NCI-H1694 treated with DMSO at 0.1 percent for 48 hours (cell line): ENCODE measurements at places on chromosomes 16 and 17.

GRCh38 chr17:32191306-32191705 lies 49.0 kb downstream of the RHOT1 start:
- DNase-seq, result no peak

DNA sequence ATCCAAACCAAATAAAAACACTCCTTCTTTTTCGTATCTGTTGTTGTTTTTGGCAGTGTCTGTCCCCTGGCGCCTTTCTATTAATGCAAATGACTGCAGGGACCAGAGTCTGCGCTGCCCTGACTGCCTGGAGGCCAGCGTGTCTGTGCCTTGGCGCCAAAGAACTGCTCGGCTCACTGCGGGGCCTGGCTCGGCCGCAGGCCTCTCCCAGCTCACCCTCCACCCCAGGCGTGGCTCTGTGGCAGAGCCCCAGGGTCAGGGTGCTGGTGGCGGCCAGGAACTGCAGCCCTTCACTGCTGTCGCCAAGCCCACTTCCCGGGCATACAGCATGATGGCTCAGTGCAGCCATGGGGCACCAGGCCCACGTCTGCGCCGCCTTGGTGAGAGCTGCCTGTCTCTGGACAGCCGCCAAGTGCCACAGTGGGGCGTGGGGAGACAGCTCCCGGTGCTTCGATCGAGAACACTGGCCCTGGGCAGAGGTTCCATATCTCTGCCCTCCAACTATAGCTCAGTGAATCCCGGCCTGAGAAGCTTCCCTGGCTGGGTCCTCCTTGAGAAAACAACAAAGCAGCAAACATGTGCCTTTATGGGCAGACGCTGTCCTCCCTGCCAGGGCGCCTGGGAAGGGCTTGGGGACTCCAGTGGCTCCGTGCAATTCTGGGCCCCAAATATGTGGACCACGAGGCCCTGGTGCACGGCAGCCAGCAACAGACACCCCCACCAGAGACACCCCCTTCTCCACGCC lies 11.1 kb downstream of the CANT1 start:
- peak; percentile 21 for DNase-seq

DNA sequence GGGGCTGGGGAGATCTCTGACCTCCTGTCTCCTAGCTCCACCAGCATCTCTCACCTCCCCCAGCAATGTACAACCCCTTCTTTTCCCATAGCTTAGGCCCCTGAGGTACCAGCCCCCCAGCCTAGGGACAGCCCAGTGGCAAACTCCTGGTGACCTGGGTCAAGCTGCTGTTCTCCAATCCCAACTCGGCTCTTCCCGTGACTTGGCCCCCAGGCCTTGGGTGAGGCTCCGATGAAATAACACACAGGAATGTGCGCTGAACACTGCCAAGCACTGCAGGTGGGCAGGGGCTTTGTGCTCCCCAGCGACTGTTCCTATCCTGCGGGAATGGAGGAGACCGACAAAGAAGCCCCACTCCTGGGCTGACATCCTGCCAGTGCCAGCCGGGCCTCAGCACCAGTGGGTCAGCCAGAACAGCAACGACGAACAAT lies 63.7 kb upstream of the AMZ2 start:
- DNase-seq, result no peak

DNA sequence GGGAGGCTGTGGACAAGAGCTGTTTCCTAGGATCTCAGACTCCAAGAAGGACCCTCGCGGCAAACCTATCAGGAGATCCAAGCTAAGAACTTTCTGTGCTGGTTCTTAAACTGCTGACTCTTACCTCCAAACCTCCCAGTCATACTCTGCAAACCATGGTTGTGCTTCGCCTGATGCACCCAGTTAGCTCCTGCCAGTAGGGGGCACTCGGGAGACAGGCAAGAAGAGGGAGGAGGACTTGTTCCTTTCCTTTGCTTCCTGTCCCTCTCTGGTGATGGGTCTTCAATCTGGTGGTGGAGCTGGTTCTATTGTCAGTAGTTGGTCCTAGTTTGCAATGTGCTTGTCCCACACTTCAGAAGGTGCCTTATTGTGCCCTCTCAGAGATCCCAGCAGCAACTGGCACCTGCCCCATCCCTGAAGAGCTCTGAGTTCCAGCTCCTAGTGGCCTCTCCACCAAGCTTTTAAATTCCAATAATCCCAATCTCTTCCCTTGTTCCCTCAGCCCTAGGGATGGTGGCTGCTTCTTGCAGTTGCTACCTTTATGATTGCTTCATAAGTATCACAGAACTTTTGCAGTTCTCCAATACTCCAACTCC lies 113.5 kb upstream of the RPL38 start:
- peak; percentile 92 for DNase-seq

DNA sequence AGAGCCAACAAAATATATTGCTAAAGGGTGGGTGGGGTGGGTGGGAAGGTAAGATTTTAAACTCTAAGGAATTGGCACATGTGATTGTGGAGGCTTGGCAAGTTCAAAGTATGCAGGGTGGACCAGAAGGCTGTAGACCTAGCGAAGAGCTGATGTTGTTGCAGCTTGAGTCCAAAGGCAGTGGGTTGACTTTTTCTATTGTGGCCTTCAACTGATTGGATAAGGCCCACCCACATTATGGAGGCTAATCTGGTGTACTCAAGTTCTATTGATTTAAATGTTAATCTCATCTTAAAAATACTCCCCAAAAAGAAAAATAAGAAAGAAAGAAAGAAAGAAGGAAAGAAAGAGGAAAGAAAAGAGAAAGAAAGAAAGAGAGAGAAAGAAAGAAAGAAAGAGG lies 22.4 kb downstream of the ZNF200 start:
- DNase-seq, result no peak

DNA sequence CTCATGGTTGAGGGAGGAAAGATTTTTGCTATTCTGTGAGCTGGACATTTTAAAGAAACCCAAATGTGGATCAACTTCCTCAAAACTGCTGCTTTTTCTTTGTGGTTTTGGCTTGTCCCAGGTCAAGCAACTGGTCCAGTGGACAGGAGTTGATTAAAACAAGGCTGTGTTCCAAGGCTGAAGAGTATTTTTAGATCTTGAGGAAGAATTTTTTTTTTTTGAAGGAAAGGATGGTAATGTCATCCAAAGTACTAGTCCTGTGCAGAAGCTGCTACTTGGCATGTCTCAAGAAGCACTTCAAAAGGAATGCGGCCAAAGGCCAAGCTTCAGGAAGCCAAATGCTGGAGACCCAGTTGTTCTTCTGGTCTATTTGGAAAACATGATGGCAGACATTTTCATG lies 8.0 kb upstream of the MYH2 start:
- no peak for DNase-seq

GRCh38 chr17:21756856-21757619 lies 64.7 kb downstream of the KCNJ18 start:
- DNase-seq, result no peak

DNA sequence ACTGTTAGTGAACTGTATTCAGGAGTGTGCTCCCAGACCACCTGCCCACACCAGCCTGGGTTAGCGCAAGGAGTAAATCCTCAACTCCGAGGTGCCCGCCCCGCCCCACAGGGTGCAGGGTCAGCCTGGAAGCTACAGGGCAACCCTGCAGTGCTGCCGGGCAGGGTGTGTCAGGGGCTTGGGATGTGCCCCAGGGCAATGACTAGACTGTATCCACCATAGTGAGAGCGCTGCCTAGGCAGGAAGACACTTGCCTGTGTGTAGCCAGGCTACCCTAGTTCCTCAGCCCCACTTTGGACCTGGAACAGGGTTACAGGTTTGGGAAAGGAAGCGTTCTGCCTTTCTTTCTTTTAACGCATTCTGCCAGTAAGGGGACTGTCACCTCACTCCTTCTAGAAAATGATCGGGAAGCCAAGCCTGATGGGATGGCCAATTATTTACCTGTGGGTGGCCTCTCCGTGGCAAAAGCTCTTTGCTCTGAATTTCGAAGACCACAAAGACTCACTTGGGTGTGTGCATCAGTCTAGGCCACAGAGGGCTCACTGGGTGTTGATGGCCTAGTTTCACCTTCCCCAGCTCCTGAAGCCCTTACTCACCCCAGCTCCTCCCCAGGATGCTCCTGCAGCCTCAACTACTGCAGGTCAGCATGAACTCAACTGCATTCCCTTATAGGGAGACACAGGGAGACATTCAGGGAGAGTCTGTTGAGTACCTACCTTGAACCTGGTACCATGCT lies 90.9 kb downstream of the CCDC182 start:
- DNase-seq, result no peak

GRCh38 chr16:10077861-10078260 lies 104.4 kb downstream of the GRIN2A start:
- no peak for DNase-seq

- DNase-seq, result peak; percentile 6
Observed at GRCh38 chr16:15811481-15812400, 45.1 kb downstream of the MYH11 start.

GRCh38 chr17:36092230-36092629 lies 2.3 kb upstream of the CCL3 start:
- no peak for DNase-seq

GRCh38 chr16:58475091-58475619 lies 24.8 kb upstream of the NDRG4 start:
- DNase-seq, result no peak

DNA sequence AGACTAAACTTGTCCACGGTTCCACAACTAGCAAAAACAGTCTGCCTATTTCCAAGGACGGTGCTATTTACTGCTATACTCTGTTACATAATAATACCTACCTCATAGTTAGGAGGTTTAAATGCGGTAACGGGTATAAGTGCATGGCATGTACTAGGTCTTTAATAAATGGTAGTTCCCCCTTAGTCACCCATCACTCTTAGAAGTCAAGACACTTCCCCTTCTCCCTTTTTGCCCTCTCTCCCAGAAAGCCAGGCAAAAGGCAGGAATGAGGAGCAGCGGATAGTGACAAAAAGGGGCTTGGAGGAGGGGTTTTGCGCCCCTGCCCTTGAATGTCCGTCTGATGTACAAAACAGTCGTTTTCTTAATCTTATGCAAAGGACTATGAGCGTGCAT lies 1.1 kb upstream of the LSM12 start:
- DNase-seq, result no peak

- DNase-seq, result no peak
Observed at GRCh38 chr17:31249835-31250141, 47.3 kb downstream of the OMG start.

DNA sequence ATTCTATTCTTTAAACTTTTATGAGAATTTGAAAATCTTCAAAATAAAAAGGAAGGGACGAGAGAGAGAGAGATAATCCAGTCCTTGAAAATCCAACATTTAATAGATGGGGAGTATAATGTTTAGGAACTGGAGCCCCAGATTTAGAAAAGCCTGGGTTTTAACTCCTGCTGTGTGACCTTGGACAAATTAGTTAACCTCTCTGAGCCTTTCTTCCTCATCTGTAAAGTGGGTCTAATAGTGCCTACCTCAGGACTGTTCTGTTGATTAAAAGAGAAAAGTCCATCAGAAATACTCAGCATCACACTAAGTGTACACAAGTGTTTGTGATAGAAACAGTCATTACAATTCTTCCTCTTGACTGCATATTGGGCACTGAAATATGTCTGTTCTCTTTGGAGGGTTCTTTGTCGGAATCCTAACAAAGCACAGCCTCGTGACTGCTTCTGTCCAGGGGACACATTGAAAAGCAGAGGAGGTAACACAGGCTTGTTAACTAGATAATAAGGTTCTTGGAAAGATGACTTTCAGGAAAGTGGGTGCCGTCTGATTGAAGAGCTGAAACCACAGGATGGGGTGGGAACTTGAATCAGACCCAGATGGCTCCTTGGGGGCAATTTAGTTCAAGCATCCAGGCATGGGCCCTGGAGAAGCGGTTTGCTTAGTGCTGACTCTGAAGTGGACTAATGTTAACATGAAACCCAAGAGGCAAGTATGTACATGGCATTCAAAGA lies 128.2 kb downstream of the CLEC16A start:
- no peak for DNase-seq

DNA sequence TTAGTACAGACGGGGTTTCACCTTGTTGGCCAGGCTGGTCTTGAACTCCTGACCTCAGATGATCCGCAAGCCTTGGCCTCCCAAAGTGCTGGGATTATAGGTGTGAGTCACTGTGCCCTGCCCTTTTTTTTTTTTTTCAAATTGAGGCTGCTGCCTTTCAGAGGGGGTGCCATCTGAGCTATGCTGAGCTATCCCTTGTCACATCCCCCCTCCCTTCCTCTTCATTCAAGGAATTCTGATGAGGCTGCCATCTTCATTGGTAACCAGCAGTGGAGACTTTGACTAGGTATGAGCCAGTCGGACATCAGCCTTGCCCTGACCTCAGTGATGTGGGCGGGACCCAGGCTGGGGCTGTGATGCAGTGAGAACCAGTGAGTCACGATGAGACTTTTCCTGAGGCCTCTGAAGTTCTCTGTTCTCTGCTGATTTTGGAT lies 24.4 kb upstream of the GPT2 start:
- DNase-seq, result no peak

- no peak for DNase-seq
Observed at GRCh38 chr16:81921843-81922584, 89.3 kb downstream of the SDR42E1 start.

GRCh38 chr17:69335058-69335457 lies 8.1 kb upstream of the ABCA5 start:
- peak; percentile 24 for DNase-seq

DNA sequence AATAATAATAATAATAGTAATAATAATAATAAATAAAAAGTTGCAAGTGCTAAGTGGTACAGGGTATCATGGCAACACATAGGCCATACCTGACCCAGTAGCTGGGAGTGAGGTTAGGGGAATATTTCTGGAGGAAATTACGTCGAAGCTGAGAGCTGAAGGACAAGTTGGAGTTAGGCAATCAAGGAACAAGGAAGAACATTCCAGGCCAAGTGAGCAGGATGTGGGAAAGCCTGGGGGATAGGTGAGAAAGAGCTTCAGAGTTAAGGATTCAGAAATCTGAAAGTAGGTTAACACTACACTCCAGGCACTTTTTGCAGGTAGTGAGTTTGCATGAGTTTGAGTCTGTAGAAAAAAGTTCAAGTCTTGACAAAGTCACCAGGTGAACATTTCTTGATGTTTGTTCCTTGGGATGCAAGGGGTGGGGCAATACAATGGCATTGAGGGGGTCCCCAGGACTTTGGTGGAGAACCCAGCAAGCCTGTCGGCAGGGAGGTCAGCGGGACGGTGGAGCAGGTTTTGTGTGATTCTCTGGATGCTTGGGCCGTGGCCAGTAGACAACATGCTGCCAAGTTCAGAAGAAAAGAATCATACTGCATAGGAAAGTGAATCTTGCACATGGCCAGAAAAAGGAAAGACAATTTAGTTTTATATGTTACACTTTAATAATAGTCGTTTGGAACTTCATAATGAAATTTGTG lies 27.7 kb upstream of the MPHOSPH6 start:
- no peak for DNase-seq

DNA sequence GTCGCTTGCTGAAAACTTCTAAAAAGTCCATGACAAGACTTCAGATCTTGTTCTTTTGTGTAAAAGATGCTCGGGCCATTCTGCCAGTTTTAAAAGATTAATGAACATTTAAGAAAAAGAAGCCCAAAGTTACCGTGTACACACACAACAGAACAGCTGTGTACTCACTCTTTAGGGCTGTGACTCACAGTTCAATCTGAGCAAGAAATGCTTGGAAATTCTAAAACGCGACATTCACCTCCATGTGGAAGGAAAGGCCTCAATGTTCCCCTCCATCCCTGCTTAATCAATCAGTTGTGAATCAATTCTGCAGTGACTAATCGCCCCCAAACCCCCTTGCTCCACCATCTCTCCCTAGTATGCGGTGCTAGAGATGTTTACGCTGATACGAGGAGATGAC lies 609.9 kb upstream of the SALL1 start:
- DNase-seq, result no peak
